Cardiac muscle cell (in vitro differentiated cells and primary cell): ENCODE measurements at places on chromosomes 6 and 20. TPM values are rescaled to one million over a fixed set of nuclear protein-coding genes. Genes with fewer than 3 reads are reported as not detected.
A peak's percentile ranks its signal among the peaks of the same experiment; 100 is the strongest.

The CGA gene
- 0.53 TPM in 1 of 2 replicates, not detected in the other for total RNA-seq

The VGLL2 gene
- not detected in 2 replicates for total RNA-seq

GRCh38 chr6:56482525-56482924 lies 160.2 kb downstream of the DST start:
- no peaks in the 10 kb centered on the region for H3K27me3 ChIP-seq
- no peak overlapping the region for H3K4me3 ChIP-seq
- no peak for DNase-seq

The ACTL10 gene
- total RNA-seq, result 1.1 and 1.5 TPM in 2 replicates

- no peak for DNase-seq
- no peaks in the 10 kb centered on the region for H3K27me3 ChIP-seq
- no peak overlapping the region for H3K4me3 ChIP-seq
- H3K4me1 ChIP-seq, result peaks cover 28% of the 10 kb centered on the region
Measured at GRCh38 chr6:25180630-25181349, 98.4 kb upstream of the CARMIL1 start.

- H3K36me3 ChIP-seq, result no peaks in the 10 kb centered on the region
- no peaks in the 10 kb centered on the region for H3K27me3 ChIP-seq
- no peak overlapping the region for H3K4me3 ChIP-seq
- H3K4me1 ChIP-seq, result no peaks in the 10 kb centered on the region
Measured at GRCh38 chr20:60962367-60963045, 289.6 kb upstream of the CDH4 start.

The MAFB gene
- 2.0 and 3.2 TPM in 2 replicates for total RNA-seq

The ALDH8A1 gene
- 2.0 and 6.3 TPM in 2 replicates for total RNA-seq

DNA sequence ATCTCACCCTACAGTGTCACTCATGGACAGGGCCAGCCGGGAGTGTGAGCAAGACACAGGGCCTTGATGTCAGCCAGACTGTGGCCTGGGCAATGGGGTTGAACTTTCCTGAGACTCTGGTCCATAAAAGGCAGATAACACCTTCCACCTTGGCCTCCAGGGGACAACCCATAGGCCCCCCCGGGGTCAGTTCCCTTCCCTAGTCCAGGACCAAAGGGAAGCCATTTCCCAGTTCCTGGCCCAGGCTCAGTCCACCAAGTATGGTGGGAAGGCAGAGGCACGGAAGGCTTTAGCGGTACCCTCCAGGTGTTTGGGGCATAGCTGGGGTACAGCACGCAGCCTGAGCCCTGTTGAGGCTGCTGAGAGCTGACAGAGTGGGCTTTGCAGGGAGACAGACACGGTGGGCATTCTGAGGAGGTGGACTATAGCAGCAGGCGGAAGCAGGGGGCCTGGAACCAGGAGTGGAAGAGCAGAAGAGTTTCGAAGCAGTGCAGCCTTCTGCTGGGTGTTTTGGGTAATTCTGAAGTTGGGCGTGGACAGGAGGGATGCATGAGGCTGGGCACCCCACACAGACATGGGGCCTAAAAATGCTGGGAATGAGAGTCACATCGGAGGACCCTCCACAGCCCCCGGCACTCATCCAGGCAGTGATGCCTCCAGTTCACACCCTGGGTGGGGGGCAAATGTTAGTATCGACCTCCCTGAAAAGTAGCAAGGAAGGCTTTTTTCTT lies 43.9 kb upstream of the CD93 start:
- no peak overlapping the region for H3K4me3 ChIP-seq
- H3K4me1 ChIP-seq, result peaks cover 11% of the 10 kb centered on the region
- H3K27me3 ChIP-seq, result no peaks in the 10 kb centered on the region
- H3K36me3 ChIP-seq, result no peaks in the 10 kb centered on the region

DNA sequence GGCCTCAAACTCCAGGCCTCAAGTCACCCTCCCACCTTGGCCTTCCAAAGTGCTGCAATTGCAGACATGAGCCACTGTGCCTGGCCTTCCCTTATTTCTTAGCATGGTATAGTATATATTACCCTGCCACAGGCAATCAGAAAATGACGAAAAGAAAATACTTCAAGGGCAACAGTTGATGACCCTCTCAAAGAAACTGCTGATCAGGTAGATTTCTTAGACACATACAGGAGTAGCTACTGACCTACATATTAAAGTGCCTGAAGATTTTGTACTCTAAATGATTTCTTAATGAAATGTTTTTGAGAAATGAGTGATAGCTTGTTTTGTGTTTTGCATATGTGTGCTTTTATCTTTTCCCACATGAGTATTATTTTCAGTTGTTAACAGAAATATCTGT lies 4.6 kb downstream of the SLC35F1 start:
- H3K27ac ChIP-seq, result no peak overlapping the region
- peaks cover 24% of the 10 kb centered on the region for H3K4me1 ChIP-seq
- no peak overlapping the region for H3K4me3 ChIP-seq
- H3K36me3 ChIP-seq, result no peaks in the 10 kb centered on the region

GRCh38 chr20:62476056-62476838 lies 452 bp upstream of the GATA5 start:
- H3K27ac ChIP-seq, result peak overlapping the region; percentile 85
- H3K27me3 ChIP-seq, result no peaks in the 10 kb centered on the region
- H3K4me3 ChIP-seq, result peak overlapping the region; percentile 63
- peaks cover 48% of the 10 kb centered on the region for H3K4me1 ChIP-seq

DNA sequence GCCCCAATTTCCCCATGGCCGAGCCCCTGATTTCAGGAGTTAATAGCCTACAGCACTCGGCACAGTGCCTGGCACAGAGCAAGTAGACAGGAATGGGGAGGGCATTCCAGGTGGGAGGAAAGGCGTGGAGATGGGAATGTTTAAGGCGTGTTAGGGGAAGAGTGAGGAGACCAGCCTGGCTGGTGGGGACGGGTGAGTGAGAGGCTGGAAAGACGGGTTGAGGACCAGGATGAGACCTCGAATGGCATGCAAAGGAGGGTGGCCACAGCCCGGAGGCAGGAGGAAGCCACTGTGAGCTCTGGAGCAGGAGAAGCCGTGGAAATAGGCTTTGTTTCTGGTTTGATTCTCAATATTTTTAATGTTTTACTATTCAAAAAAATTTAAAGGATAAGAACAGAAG lies 49.5 kb downstream of the CEBPB start:
- no peaks in the 10 kb centered on the region for H3K36me3 ChIP-seq
- H3K27me3 ChIP-seq, result no peaks in the 10 kb centered on the region
- H3K4me3 ChIP-seq, result no peak overlapping the region
- DNase-seq, result no peak
- no peaks in the 10 kb centered on the region for H3K4me1 ChIP-seq

The MKKS gene
- total RNA-seq, result 8.7 and 9.1 TPM in 2 replicates

The CLVS2 gene
- total RNA-seq, result 0.03 and 0.04 TPM in 2 replicates

The ACAT2 gene
- 14.2 and 59.1 TPM in 2 replicates for total RNA-seq

DNA sequence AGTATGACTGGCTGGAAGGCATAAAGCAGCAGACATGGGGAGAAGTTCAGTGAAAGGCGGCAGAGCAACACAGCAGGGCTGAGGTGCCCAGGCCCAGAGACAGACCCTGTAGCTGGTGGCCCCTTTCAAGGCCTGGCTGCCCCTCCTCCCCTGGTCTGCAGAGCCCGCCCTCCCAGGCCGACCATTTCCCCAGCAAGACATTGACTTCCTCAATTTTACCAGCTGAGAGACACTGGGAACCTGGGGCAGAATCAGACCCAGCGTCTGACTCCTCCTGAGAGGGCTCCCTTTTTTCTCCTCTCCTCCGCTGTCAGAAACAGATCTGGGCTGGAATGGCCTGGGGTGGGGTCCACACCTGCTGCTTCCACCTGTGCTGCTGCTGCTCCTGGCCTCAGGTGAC lies at the start of gene TREML4:
TSS of gene TREML4 (plus strand) at position 254 of the 400 bp plus-strand sequence. CDS start at position 333, 79 bp downstream.
- H3K36me3 ChIP-seq, result no peaks in the 10 kb centered on the region
- H3K27me3 ChIP-seq, result peaks cover 3% of the 10 kb centered on the region
- DNase-seq, result no peak
- H3K27ac ChIP-seq, result no peak within 1 kb of the TSS
- H3K4me1 ChIP-seq, result peaks cover 14% of the 10 kb centered on the region

DNA sequence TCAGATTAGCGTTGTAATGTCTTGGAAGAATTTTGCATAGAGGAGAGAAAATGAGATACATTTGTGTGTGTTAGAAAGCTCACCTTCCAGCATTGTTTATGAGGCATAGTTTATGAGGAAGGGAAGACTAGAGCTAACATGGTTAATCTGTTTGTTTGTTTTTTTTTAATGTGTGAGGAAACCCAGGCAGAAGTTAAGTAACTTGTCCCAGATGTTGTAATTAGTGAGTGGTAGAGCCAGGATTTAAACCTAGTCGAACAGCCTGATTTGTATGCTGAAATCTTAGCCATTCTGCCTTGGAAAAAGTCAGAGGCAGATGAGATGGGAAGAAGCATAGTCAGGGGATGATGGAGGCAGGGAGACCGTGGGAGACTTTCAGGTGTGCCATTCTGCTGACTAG lies 29.1 kb downstream of the NDUFAF5 start:
- DNase-seq, result no peak
- no peaks in the 10 kb centered on the region for H3K4me1 ChIP-seq
- no peak overlapping the region for H3K27ac ChIP-seq
- no peaks in the 10 kb centered on the region for H3K27me3 ChIP-seq
- H3K36me3 ChIP-seq, result peaks cover 71% of the 10 kb centered on the region
- no peak overlapping the region for H3K4me3 ChIP-seq

GRCh38 chr6:1524040-1524480 lies 85.7 kb upstream of the FOXC1 start:
- no peak overlapping the region for H3K27ac ChIP-seq
- H3K4me3 ChIP-seq, result no peak overlapping the region
- no peaks in the 10 kb centered on the region for H3K36me3 ChIP-seq
- DNase-seq, result peak; percentile 82
- peaks cover 20% of the 10 kb centered on the region for H3K27me3 ChIP-seq
- H3K4me1 ChIP-seq, result peaks cover 8% of the 10 kb centered on the region

- H3K27me3 ChIP-seq, result no peaks in the 10 kb centered on the region
- DNase-seq, result peak; percentile 76
- peaks cover 17% of the 10 kb centered on the region for H3K4me1 ChIP-seq
- no peaks in the 10 kb centered on the region for H3K36me3 ChIP-seq
- no peak overlapping the region for H3K4me3 ChIP-seq
- H3K27ac ChIP-seq, result peak overlapping the region; percentile 35
Measured at GRCh38 chr6:139474145-139475108, 100.0 kb upstream of the CITED2 start.

The DEFB119 gene
- total RNA-seq, result not detected in 2 replicates

GRCh38 chr20:45924391-45925261 lies 9.9 kb upstream of the PCIF1 start:
- H3K4me3 ChIP-seq, result no peak overlapping the region
- no peak for DNase-seq
- H3K27ac ChIP-seq, result no peak overlapping the region
- H3K4me1 ChIP-seq, result peaks cover 8% of the 10 kb centered on the region

DNA sequence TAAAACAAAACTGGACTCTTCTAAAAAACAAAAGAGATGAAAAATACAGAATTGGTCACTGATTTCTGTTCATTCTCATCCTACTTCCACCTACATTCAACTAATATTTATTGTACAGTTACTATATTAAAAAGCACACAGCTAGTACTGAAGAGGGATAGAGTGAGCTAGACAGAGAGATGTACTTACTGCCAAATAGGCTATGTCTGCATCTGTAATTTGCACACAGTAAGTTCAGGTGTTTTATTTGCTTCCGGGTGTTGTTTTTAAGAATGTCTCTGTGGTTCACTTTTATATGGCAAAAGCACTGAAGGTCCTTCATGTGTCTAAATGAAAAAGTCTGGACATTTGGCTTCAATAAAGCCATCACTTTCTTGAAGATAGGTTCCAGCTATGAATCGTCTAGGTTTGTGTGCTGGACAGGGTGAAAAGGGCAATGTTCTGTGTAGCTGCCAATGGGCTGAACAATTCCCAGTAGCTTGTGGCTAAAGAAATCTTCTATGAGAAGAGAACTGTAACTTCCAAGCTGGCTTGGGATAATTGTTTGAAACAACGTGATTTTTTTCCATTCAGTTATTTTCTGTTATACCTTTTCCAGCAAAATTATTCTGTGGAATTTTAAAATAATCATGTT lies 47.3 kb downstream of the EPB41L2 start:
- no peaks in the 10 kb centered on the region for H3K36me3 ChIP-seq
- no peaks in the 10 kb centered on the region for H3K4me1 ChIP-seq
- no peak overlapping the region for H3K4me3 ChIP-seq
- DNase-seq, result no peak
- no peaks in the 10 kb centered on the region for H3K27me3 ChIP-seq
- peak overlapping the region; percentile 2 for H3K27ac ChIP-seq

- no peak overlapping the region for H3K4me3 ChIP-seq
- no peaks in the 10 kb centered on the region for H3K27me3 ChIP-seq
- H3K4me1 ChIP-seq, result no peaks in the 10 kb centered on the region
- no peak for DNase-seq
- no peak overlapping the region for H3K27ac ChIP-seq
Measured at GRCh38 chr6:122365775-122366403, 33.6 kb upstream of the HSF2 start.

- peak overlapping the region; percentile 41 for H3K27ac ChIP-seq
- peaks cover 17% of the 10 kb centered on the region for H3K4me1 ChIP-seq
- H3K4me3 ChIP-seq, result no peak overlapping the region
- no peak for DNase-seq
- peaks cover 20% of the 10 kb centered on the region for H3K36me3 ChIP-seq
Measured at GRCh38 chr6:10730254-10730653, 7.4 kb downstream of the TMEM14C start.

The SLC35D3 gene
- 0.74 and 2.4 TPM in 2 replicates for total RNA-seq

GRCh38 chr6:55212156-55212555 lies 37.8 kb downstream of the HCRTR2 start:
- H3K4me1 ChIP-seq, result no peaks in the 10 kb centered on the region
- no peaks in the 10 kb centered on the region for H3K36me3 ChIP-seq

GRCh38 chr6:129860908-129861665 lies at the start of gene TMEM244:
Gene TMEM244, minus strand, starts transcription at chr6:129861315. Its CDS starts 127 bp downstream, at chr6:129861188.
- H3K36me3 ChIP-seq, result no peaks in the 10 kb centered on the region
- no peak within 1 kb of the TSS for H3K4me3 ChIP-seq
- peak; percentile 22 for DNase-seq
- H3K4me1 ChIP-seq, result peaks cover 13% of the 10 kb centered on the region
- H3K27ac ChIP-seq, result no peak within 1 kb of the TSS

DNA sequence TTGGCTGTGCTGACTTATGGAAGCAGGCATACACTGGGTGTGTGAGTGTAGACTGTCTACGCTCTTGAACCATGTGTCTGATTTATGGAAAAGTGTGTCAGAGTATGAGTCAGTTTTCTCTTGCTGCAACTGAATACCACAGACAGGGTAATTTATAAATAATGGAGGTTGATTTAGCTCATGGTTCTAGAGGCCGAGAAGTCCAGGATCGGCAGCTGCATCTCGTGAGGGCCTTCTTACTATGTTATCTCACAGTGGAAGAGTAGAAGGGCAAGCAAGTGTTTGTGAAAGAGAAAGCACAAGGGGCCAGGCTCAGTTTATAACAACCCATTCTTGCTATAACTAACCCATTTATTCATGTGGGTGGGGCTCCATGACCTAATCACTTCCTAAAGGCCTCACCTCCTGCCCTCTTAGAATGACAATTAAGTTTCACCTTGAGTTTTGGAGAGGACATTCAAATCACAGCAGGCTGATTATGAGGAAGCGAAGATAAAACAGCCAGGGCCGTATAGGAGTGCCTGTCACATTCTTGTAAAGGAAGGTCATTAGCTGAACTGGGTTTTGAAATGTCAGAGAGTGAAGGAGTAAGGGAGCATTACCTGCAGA lies 6.7 kb downstream of the GPR31 start:
- H3K27ac ChIP-seq, result no peak overlapping the region
- no peak overlapping the region for H3K4me3 ChIP-seq
- H3K27me3 ChIP-seq, result peaks cover 68% of the 10 kb centered on the region
- DNase-seq, result no peak

The TSHZ2 gene
- total RNA-seq, result 17.3 and 32.0 TPM in 2 replicates
